ENCODE measurements at places on chromosomes 2 and 18. TPM values are rescaled to one million over a fixed set of nuclear protein-coding genes. Genes with fewer than 3 reads are reported as not detected.

DNA sequence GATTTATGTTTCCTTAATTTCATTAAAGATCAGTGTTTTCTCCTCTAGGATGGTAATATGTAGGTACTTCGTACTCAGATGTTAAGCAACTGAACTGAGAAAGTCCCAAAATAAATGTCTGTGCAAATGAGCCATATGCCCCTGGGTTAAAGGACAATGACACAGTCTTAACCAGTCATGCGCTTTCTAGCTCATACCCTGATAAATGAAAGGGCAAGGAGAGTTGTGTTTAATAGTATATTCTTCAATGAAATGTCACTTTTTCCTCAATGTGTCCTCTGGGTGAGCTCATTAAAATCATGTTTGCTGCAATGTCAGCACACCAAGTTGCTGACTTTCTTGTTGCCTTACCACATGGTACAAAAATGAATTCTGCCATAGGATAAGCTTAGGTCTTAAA is 856.3 kb downstream of the TMEM182 start:
- no peak for DNase-seq

GRCh38 chr2:223959688-223960087 is 2.4 kb downstream of the MRPL44 start:
- peak; percentile 70 for DNase-seq

Gene MARCO
- total RNA-seq: 1.6 TPM

Gene NOTO
- not detected for total RNA-seq

GRCh38 chr2:240423788-240424191 is 11.7 kb upstream of the GPC1 start:
- DNase-seq: no peak

DNA sequence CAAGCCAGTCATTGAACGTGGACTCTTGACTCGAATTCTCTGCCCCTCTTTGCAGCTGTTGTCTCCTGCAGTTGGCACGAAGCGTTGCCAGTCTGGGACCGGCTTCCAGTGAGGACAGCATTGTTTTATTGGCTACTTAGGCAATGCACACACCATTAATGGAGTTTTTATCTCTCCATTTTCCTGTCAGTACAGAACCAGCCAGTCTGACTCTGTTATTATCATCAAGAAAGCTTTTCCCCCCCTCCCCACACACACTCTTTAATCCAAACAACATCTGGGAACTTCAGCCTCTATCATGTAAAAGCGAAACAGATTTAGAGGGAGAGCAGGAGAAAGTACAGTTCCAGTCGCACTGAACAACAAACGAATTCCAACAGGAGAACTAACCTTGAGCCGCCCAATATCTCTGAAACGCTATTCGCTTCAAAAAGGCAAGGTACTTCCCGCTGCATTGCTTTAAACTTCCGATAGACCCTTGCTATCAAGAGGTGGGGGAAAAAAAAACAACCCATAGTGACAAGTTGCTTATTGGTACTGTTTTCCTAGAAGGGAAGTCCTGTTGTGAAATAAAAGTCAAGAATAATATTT is 38.2 kb downstream of the ACVR1 start:
- DNase-seq: peak; percentile 71

GRCh38 chr2:101096619-101097142 is 54.5 kb downstream of the TBC1D8 start:
- no peak for DNase-seq

GRCh38 chr2:235045973-235046343 is 94.1 kb downstream of the SH3BP4 start:
- no peak for DNase-seq

Gene CBLN2
- total RNA-seq: not detected

- no peak for DNase-seq
Observed at GRCh38 chr2:37552339-37552738, 119.1 kb downstream of the CDC42EP3 start.

GRCh38 chr18:3623769-3624545 is 174.0 kb downstream of the TGIF1 start:
- peak; percentile 53 for DNase-seq

DNA sequence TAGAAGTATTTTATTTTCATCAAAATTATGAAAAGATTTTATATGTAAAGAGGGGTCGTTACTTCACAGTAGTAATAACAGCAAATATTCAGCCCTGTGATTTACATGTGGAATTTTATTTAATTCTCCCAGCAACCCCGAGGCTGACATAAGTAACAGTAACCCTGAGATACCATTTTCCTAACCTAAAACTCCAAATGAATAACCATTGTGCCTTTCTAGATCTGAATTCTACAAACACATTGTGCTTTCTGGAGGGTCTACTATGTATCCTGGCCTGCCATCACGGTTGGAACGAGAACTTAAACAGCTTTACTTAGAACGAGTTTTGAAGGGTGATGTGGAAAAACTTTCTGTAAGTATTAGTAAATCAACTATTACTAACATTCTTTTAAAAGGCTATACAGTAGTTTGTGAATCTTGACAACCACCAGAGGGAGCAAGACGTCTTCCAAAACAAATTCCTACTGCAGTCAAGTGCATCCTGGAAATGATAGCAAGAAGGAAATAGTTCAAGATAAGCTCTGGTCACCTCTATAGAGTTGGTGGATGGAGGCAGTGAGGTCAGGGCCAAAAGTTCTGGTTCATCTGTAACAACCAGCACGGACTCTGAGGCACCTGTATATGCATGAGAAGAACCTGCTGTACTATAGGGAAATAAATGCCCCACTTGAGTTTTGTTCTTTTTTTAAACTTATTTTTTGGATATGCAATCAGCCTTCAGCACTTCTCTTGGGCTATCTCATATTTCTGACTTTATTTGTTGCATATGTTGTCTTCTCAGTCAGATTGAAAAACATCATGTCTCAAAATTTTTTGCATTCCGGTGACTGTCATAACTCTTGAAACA is 37.4 kb downstream of the ACTR2 start:
- DNase-seq: no peak

Gene PROC
- not detected for total RNA-seq

- no peak for DNase-seq
Observed at GRCh38 chr2:113277474-113278072, 1.1 kb downstream of the PAX8 start.
